CD4-positive, alpha-beta T cell (primary cell): ENCODE measurements at places on chromosomes 12 and 14.

DNA sequence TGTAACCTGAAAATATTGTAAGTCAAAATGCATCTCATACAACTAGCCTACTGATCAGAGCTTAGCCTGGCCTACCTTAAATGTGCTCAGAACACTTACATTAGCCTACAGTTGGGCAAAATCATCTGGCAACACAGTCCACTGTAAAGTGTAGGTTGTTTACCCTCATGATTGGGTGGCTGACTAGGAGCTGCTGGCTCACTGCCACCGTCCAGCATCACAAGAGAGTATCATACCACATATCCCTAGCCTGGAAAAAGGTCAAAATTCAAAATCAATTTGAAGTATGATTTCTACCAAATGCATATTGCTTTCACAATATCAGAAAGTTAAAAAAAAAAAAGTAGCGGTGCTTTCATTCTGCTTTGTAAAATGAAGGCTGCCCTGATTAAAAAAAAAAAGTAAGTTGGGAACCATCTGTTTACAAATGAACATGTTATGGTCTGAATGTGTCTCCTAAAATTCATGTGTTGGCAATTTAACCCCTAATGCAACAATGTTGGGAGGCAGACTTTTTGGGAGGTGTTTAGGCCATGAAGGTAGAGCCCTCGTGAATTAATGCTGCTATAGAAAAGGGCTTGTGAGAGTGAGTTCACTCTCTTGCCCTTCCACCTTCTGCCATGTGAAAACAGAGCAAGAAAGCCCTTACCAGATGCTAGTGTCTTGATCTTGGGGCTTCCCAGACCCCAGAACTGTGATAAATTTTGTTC lies 211.8 kb downstream of the PPM1H start:
- no peak for DNase-seq

DNA sequence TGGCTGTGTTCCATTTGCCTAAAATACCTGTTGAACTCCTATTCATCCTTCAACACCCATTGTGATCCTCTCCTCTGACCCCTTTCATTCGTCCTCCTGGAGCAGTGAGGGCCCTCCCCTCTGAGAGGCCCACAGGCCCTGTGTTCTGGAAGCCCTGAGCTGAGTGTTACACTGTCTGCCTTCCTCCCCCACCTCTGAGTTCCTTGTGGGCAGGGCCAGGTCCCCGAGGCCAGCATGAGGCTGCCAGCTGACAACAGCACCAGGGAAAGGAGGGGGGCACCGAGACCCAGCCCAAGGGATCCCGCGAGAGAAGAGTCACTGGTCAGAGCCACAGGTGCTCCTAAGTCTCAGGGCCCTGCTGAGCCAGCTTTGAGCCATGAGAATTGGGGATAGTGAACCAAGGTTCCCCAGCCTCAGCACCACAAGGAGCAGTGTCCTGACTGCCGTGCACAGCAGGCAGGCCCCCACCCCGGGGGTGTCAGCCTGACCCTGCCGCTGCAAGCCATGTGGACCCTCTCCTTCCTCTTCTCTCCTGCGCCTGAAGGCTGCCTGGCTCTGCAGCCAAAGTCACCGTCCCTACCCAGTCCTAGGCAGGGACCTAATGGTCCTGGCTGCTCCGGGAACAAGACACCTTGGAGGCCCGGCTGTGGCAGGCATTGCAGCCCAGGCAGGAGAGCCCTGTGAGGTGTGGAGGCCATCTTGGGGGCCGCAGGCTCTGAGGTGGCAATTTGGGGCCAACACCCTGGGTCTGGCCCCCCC lies 52.5 kb downstream of the BEGAIN start:
- DNase-seq, result no peak

- DNase-seq, result no peak
These were observed 76.3 kb downstream of the CDK17 start for GRCh38 chr12:96323906-96324305.

- no peak for DNase-seq
These were observed 73.1 kb upstream of the ACTN1 start for GRCh38 chr14:69052181-69052601.

- DNase-seq, result no peak
These were observed 79.2 kb upstream of the NCOR2 start for GRCh38 chr12:124646385-124647230.

GRCh38 chr14:37093364-37093763 lies 79.0 kb downstream of the SLC25A21 start:
- DNase-seq, result no peak

DNA sequence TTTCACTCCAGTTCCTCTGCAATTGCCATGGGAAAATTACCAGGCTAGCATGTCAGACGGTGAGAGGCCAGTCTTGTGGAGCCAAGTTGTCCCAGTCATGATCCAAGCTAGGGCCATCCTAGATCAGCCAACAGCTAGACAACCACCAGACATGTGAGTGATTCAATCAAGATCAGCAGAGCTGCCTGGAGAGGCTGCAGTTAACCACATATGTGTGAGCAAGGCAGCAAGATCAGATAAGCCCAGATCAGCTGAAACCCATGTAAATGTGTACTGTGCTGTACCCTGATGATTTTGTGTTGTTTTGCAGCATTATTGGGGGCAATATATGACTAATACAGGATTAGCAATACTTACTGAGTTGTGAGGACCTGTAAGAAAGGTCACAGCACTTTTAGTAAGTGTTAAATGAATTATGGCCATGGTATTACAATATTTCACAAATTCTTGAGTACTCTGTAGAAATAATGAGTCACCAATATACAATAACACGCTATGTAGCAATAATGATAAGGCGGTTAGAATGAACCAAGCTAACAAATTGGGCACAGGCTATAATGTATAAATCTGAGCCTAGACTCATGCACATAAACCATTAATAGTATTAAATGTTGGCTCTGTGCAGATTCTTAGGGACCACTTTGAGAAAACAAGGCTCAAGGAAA lies 91.4 kb downstream of the SUDS3 start:
- no peak for DNase-seq

- DNase-seq, result no peak
These were observed 497.7 kb downstream of the FUT8 start for GRCh38 chr14:65910108-65910786.

- no peak for DNase-seq
These were observed 197.4 kb upstream of the PRMT8 start for GRCh38 chr12:3293446-3294161.

GRCh38 chr12:132559652-132560363 lies 50.6 kb downstream of the LRCOL1 start:
- DNase-seq, result no peak

DNA sequence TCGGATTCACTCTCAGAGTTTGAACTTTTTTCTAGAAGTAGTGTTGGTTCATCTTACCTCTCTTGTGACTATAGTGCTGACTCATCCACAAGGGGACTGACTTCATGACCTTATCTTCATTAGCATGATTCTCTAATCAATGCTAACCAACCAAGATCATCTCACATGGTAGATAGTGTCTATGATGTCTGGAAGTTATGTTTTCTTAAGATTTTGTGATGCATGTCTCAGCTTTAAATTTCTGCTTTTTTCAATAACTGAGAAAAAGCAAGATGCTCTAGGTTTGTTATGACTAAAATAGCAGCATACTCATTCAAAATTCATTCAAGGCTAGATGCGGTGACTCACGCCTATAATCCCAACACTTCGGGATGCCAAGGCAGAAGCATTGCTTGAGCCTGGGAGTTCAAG lies 12.3 kb upstream of the SLC35E3 start:
- DNase-seq, result no peak

GRCh38 chr12:93626160-93626559 lies 51.0 kb upstream of the CRADD start:
- DNase-seq, result no peak

- no peak for DNase-seq
These were observed 62.2 kb downstream of the PTPN11 start for GRCh38 chr12:112480931-112481330.

GRCh38 chr14:37247791-37248461 lies 50.2 kb downstream of the MIPOL1 start:
- DNase-seq, result no peak

DNA sequence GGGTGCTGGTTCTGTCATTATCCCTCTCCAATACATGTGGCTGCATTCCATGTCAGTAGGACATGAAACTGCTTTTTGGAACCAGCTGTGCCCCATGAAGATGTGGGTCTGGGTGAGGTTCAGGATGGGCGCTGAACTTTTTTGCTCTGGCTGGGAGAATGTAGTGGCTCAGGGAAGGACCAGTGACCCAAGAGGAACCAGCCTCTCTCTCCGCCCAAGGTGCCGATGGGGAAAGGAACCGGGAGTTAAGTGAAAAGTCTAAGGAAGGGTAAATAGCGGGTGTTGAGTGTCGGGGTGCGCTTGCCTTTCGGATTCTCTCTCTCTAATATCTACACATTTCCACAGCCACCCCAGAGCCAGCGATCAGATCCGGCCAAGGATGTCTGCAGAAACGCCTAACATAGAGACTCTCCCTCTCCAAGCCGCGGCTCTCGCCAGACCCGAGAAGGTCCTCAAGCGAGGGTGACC lies 7.8 kb downstream of the ARHGEF25 start:
- DNase-seq, result no peak

- DNase-seq, result no peak
These were observed 26.3 kb downstream of the EML1 start for GRCh38 chr14:99819514-99819913.

DNA sequence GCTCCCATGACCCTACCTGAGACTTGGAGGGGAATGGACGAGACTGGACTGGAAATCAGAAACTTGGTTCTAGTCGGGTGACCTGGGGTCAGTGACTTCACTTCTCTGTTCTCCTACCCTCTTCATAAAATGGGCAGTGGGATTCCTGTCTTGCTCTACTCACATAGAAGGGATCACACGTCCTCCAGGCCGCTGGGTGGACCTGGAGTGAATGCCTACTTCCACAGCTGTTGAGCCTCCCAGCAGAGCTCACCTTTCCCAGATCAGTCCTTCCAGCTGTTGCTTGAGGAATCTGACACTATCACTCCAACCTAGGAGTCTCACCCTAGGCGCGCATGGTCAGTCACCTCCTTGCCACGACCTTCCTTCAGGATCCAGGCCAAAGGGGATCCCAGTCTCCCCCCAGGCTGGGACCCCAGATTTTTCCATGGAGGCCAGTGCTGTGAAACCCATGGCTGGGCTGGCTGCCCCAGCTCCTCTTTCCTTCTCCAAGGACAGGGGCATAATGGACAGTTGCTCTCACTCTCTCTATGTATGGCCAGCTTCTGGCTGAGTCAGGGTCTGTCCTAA lies 637 bp downstream of the ACVRL1 start:
- no peak for DNase-seq

GRCh38 chr14:95361373-95362137 lies 41.8 kb upstream of the CLMN start:
- DNase-seq, result no peak

- DNase-seq, result no peak
These were observed 26.2 kb upstream of the CMA1 start for GRCh38 chr14:24534286-24534685.

- DNase-seq, result no peak
These were observed 101.4 kb downstream of the TTC7B start for GRCh38 chr14:90714811-90715210.

DNA sequence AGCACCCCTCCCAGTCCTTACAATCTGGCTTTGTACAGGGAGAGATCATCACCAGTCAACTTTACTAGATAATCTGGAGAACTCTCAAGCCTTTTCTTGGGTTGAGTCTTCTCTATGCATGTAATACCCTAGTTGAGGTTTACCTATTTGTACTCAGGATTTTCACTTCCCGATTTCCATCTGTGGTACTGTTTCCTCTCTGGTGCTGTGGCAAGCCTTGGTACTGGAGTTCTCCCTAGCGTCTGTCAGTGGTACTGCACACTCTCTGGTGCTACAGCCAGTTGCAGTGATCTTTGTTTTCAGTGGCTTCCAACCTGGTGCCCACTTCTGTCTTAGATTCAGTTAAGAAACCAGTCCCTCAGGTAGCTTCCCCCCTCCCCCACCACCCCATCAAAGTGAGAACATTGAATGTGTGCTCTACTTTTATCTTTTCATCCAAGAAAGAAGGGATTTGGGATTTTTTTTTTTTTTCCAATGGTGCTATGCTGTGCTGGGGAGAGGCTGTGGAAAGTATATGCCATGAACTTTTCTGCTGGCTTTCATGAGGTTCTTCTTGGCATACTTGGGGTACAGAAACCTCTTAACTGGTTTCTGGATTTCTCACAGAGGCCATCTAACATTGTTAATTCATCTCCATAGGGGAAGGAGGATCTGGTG lies 69.4 kb upstream of the EVL start:
- peak; percentile 81 for DNase-seq

GRCh38 chr12:123396543-123396942 lies 12.6 kb downstream of the KMT5A start:
- no peak for DNase-seq

DNA sequence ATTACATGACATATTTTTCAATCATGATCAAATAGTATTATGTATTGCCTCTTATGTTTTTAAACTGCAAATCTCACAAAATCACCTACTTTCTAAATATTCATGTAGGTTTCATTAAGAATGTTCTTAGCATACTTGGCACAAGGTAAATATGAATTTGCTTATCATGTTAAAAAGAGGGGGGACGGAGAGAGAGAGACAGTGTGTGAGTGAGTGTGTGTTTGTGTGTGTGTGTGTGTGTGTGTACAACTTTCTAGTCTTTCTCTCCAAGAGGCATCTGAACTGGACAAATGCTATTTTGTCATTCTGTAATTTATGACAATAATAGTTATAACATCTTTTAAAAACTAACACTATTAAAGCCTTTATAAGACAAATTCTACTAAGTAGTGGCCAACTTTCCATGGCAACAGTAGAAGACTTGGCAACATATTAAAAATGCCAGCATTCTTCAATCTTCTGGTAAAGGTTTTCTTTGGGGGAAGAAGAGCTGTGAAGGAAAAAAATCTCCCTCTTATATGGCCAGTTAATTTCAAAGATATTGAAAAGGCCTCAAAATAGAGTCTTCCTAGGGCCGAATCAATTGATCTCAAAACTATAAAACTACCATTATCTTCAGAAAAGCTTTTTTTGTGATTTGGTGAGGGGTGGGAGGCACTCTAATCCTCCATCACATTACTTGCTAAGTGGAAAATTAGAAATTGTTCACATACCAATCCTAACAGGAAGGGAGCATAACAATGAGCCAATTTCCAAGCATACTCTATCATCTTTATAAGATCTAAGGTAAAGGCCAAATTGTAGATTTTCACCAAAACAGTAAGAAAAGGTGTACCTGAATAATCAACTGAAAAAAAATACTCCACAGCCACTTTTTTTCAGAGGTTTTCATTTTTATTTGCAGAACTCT lies 28.2 kb downstream of the CDK17 start:
- DNase-seq, result no peak

- DNase-seq, result no peak
These were observed 246.8 kb upstream of the SFSWAP start for GRCh38 chr12:131464081-131464480.

- DNase-seq, result no peak
These were observed 468.3 kb downstream of the AACS start for GRCh38 chr12:125533434-125534029.

- no peak for DNase-seq
These were observed 54.6 kb upstream of the ATF7IP start for GRCh38 chr12:14310866-14311265.

GRCh38 chr12:7695566-7696197 lies at the start of gene GDF3:
TSS of gene GDF3 (minus strand) at chr12:7695775. CDS start at chr12:7695728, 47 bp downstream.
- no peak for DNase-seq
